A549 treated with Mapracorat at 1 μM for 4 hours (cell line): ENCODE measurements at places on chromosomes 5 and 9. TPM values are rescaled to one million over a fixed set of nuclear protein-coding genes. Genes with fewer than 3 reads are reported as not detected.

LRRC70 gene
- 0.12 to 0.31 TPM (median 0.30 TPM) in 3 of 5 replicates, not detected in the others for total RNA-seq

PTGES gene
- 146 to 175 TPM (median 148 TPM) in 5 replicates for total RNA-seq

C9orf153 gene
- 0.08 to 0.50 TPM (median 0.15 TPM) in 3 of 5 replicates, not detected in the others for total RNA-seq

CMBL gene
- total RNA-seq, result 21.1 to 22.5 TPM (median 21.6 TPM) in 5 replicates
